ENCODE measurements at places on chromosomes 11 and 22.

DNA sequence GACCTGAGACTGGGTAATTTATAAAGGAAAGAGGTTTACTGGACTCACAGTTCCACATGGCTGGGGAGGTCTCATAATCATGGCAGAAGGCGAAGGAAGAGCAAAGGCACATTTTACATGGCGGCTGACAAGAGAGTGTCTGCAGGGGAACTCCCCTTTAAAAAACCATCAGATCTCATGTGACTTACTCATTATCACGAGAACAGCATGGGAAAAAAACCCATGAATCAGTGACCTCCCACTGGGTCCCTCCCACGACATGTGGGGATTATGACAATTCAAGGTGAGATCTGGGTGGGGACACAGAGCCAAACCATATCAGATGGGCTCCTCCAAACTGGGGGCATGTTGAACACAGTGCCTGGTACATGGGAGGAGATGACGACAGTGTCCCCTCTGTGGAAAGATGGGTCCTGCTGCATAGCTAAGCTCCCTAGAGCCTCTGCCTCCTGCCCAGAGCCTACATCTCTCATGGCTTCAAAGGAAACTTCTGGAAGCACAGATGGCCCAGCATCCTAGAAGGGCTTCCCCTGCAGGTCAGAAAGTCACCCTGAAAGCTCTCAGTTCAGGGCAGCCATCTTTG is 46.1 kb downstream of the MYEOV start:
- DNase-seq, result no peak

DNA sequence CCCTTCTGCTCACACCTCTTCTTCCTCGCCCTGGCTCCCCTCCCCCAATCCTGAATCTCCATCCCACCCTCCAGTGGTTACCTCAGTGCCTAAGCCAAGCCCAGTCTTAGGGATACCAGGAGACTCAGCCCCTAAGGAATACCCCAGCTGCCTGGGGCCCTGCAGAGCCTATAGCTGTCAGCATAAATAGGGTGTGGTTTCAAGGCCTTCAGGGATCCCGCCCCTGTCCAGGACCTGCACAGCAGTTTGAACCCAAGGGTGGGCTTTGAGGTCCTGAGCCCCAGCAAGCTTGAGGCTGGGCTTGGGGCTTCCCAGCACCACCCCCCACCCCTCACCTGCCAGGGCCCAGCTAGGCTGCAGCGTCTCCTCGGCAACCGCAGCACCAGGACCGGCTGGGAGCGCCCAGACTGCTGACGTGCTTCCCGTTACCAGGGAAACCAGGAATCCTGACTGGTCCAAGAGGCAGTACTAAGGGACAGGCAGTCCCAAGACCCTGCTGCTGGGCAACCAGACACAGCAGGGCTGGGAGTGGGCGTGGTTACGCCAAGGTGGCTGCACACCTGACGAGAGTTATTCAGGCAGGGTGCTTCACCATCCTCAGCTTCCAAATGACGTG is 13.7 kb downstream of the APBB1 start:
- no peak for DNase-seq

DNA sequence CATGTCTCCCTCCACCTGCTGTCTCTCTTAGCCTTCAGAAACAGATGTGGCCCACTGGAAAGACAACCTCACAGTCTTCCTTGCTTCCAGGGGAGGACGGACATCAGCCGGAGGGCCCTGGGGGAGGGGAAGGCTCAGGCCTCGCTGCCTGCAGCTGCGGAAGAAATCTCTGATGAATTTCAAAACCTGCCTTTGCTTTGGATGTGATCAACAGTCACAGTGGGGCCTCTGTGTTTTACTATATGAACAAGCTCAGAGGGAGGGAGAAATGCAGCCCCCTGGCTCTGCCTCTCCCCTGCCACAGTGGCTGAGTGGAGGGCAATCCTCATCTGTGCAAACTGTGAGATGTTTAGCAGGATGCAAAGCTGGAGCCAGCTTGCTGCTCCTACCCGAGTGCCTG is 282.8 kb downstream of the NTM start:
- DNase-seq, result no peak

DNA sequence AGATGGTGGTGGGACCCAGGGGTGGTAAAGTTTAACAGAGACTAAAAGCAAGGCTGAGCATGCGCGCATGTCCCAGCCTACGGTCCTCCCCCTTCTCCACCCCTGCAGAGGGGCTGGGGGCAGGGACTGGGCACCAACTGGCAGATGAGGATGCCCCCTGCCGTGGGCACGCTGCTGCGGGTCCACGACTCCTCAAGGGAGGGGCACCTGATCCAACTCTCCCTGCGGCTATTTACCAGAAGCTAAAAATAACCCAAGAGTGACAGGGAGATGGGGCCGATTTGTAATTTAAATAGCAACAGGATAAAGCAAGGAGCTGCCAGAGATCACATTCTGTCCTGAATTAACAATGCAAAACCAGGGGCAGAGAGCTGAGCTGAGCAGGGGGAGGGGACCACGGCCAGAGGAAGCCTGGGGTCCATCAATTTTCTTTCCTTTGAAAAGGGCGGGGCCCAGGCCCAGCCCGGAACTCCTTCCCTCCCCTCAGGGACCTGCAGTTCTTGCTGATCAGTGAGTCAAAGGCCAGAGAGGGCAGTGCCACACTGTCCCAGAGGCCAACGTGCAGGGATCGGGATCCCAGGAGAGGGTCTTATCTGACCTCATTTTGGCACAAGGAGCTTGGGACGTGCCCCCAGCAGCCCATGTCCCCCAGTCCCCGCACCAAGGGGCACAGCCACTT is 8.1 kb upstream of the DGKZ start:
- DNase-seq, result peak; percentile 32

DNA sequence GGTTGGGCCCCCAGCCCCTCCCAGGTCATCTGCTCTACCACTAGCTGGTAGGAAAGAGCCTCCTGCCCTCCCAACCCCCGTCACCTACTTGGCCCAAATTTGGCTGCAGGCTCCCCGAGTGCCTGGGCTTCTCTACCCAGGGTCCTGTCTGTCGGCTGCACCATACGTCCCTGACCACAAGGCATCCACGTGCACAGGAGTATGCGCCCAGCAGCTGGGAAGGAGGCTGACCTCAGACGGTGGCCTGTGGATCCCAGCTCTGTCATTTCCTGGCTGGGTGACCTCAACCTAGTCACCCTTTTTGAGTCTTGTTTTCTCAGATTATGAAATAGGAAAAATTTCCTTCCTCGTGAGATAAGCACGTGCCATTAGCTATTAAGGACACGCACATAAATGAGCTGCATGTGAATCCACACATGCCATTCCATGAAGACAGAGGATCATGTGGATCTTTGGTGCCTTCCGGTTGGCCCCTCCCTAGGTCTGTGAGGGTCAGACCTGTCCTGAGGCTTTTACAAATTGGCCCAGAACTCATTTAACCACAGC is 13.7 kb downstream of the CYB561A3 start:
- no peak for DNase-seq

- no peak for DNase-seq
Observed at GRCh38 chr11:124672536-124673215, 863 bp downstream of the SIAE start.

GRCh38 chr11:69272831-69273485 is 21.0 kb upstream of the MYEOV start:
- no peak for DNase-seq

- DNase-seq, result no peak
Observed at GRCh38 chr11:37689951-37690350, 1091.9 kb upstream of the RAG2 start.

DNA sequence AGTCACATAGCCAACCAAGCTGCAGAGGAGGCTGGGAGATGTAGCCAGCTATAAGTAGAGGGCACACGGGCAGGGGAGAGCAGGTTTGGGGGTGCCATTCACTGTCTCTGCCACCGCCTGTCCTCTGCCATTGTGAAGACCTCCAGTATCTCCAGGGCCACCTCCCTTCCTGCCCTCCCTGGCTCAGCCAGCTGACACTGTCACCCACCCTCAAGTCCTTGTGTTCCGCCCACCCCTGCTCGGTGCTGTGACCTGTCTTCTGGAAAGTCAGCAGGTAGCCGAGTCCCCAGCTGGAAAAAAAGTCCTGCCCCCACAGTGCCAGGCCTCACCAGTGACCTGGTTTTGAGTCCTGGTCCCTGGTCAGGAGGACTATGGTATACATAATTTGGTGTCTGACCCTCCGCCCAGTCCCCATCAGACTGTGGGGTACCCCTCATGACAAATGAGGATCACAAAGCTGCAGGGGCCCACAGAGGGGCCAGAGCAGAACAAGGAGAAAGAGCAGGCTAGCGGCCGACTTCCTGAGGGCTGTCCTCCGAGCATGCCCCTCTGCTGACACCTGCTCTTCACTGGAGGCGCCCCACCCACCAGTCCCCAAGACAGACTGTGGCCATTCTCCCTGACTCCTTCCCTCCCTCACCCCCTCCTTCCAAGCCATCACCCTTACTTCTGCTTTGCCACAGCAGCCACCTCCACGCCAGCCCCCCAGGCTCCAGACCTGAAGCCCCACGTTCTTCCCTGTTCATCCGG is 7.1 kb upstream of the IL2RB start:
- DNase-seq, result no peak

DNA sequence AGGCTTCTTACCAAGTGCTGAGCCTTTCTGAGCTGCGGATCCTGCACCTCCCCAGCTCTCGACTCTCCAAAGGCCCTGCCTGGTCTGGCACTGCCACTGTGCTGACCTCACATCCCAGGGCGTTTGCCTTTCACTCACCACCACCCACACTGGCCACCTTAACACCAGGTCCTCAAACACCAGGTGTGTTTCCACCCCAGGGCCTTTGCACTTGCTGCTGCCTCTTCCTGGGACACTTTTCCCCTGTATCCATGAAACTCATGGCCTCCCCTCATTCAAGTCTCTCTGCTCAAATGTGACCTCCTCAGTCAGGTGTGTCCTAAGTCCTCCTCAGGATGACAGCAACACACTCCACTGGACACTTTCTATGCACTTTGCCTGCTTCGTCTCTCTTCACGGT is 51.4 kb upstream of the ANO1 start:
- DNase-seq, result no peak

- DNase-seq, result no peak
Observed at GRCh38 chr11:63768237-63769041, at the start of gene ZFTA. Gene ZFTA, minus strand, starts transcription at chr11:63768775. Its CDS starts 153 bp downstream, at chr11:63768622.

DNA sequence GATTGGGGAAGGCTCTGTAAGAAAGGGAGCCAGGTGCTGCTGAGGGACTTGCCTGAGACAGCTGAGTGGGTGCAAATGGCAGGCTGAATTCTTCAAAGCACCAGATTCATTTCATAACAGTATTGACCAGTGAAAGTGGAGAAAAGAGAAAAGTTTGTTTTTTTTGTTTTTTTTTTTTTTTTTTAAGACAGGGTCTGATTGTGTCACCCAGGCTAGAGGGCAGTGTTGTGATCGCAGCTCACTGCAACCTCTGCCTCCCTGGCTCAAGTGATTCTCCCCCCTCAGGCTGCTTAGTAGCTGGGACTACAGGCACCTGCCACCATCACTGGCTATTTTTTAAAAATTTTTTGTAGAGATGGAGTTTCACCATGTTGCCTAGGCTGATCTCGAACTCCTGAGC is 494.0 kb downstream of the MIAT start:
- no peak for DNase-seq

GRCh38 chr11:57460758-57461749 is 726 bp downstream of the RTN4RL2 start:
- no peak for DNase-seq

GRCh38 chr11:108167624-108168023 is 46.3 kb downstream of the ACAT1 start:
- DNase-seq, result no peak

- DNase-seq, result no peak
Observed at GRCh38 chr22:43862074-43862881, at the start of gene SULT4A1. Gene SULT4A1, minus strand, starts transcription at chr22:43862513. Its CDS starts 131 bp downstream, at chr22:43862382.

DNA sequence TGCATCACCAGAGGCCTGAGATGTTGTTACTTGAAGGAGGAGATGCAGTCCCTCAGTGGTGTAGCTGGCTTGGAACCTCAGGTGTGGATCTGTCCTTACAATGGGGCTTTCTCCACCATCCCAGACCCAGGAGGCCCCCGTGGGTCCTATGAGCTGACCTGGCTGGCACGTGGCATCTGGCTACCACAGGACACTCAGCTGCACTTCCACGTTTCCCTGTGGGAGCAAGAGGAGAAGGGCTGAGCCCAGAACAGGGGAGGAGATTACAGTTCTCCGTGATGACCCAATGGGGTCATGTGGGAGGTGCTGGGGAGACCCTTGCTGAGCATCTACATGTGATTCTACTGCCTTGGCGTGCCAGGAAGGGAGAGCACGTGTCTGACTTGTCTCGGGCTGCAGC is 1448.4 kb downstream of the TBC1D22A start:
- no peak for DNase-seq

- no peak for DNase-seq
Observed at GRCh38 chr11:69578167-69578566, 62.8 kb upstream of the CCND1 start.

DNA sequence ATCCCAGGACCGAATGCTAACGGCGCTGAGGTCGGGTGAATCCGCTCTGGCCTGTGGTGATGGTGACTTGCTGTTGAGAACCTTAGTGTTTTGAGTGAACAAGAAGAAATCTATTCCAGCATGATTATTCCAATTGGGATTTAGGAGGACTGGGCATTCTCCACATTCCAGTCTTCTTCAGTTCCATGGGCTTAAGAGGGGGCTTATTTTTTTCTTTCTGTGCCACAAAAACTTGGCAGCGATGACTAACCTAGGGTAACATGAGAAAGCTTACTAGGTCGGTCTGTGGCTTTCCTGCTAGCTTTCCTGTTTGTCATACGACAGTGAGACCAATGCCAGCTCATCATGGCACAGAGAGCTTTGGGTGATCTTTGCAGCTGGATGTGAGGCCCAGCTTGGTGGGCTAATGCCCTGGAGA is 62.9 kb upstream of the ATXN10 start:
- no peak for DNase-seq

- no peak for DNase-seq
Observed at GRCh38 chr11:117430293-117430955, 102.8 kb downstream of the CEP164 start.

GRCh38 chr22:39926753-39927152 is 25.9 kb downstream of the GRAP2 start:
- DNase-seq, result no peak

- DNase-seq, result no peak
Observed at GRCh38 chr22:45843031-45843430, 133.9 kb downstream of the WNT7B start.

DNA sequence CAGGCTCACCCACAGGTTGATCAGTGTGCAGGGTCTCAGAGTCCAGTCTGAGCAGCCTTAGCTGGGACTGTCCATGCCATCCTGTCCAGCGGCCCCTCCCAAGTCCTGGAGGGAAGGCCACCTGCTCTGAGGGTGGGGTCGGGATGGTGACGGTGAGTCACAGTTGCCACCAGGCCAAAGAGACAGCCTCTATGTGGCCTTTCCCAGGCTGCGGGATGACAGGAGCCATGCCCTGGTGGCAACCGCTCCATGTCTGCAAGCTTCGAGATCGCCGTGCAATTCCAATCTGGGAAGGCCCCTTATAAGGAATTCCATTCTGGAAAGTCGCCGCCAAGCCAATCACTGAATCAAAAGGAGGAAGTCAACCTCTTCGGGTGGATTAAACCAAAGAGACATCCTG is 47.5 kb downstream of the RTL6 start:
- DNase-seq, result no peak
